ENCODE measurements at places on chromosomes 3 and 15.

GRCh38 chr15:36358094-36358493 lies 221.3 kb upstream of the CDIN1 start:
- DNase-seq, result no peak

- no peak for DNase-seq
These were observed 3.6 kb downstream of the SLC51A start for GRCh38 chr3:196219970-196220311.

GRCh38 chr3:46089237-46090011 lies 62.1 kb upstream of the XCR1 start:
- DNase-seq, result no peak

DNA sequence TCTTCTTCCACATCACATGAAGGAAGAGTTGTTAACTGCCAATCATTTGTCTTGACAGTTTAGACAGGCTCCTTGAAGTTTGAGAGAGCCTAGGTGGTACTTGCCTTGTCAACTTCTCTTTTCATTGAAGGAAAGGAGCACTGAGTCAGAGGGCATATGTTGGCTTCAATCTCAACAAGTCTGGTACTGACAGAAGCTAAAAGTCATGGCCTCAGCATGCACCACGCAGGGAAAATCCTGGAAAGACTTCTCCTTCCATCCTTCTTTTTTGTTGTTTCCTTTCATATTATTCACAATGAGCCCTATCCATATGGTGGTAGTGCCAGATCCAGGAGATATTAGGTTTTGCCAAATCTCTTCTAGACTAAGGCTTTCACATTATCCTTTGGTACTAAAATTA lies 1272.5 kb downstream of the ROBO1 start:
- DNase-seq, result no peak

DNA sequence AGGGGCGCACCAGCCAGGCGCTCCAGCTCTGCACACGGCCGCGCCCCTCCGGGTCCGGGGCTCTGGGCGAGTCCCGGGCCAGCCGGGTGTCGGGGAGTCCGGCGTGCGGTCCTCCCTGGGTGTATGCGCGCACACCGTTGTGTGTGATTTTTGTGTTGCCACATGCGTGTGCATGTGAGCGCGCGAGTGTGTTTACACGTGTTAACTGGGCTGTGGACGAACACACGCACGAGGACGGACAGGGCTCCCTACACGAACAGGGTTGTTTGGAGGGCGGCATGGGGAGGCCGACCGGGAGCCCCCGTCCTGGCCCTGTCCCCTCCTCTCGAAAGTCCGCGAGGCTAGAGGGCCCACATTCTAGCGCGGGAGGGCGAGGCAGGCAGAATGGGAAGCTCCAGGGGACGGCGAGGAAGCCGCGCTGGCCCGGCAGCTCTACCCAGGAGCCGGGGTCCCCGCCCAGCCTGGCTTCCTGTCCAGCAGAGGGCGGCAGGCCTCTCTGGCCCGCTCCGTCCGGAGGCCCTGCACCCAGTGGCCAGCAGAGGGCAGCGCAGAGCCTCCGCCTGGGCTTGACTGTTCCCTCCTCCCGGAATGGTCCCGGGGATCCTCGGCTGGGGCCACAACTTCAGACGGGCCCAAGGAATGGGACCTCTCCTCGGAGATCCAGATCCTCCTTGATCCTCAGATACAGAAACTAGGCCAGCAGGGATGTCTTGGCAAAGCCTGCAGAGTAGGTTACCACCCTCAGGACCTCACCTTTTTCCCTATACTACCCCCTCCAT lies 611 bp upstream of the LINGO1 start:
- peak; percentile 62 for DNase-seq

DNA sequence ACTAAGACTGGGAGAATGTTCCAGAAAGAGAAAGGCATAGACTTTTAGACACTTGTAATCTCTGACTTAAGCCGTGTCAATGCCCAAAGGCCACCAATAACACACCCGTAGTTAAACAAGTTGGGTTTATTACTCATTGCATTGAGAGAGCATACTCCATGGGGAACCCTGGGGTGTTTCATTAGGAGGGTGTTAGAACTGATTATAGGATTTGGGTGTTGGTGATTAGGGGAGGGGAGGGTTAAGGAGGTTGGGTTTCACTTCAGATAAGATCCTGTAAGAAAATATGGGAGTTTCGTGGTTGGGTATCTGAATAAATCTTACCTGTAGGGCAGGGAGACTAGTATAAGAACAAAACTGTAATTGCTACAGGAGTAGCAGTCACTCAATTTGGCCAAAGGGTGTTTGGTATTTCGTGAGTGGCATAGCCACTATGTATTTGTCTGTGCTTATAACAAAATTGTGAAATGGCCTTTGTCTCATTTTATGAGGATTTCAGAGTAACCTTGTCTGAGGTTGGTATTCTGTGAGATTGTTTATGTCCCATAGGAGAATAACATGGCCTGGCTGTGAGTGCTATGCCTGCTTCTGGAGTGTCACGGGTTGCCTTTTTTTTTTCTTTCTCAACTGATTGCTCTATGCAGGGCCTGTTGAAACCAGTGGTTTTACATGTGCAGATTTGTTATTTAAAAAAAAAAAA lies 2.9 kb downstream of the HACD3 start:
- no peak for DNase-seq

GRCh38 chr3:72487078-72487765 lies 361.0 kb downstream of the SHQ1 start:
- peak; percentile 5 for DNase-seq
